Activated CD4-positive, alpha-beta memory T cell treated with anti-CD3 and anti-CD28 coated beads, Interleukin-2, amount 10 ng/mL, durations not matched to agents 7 days and 5 days (primary cell): ENCODE measurements at places on chromosomes 3 and 15. TPM values are rescaled to one million over a fixed set of nuclear protein-coding genes. Genes with fewer than 3 reads are reported as not detected.

GRCh38 chr3:138338811-138339210 is 9.2 kb upstream of the NME9 start:
- DNase-seq = no peak

The LTK gene
- total RNA-seq = 5.2 TPM

GRCh38 chr15:93469994-93470393 is 381.0 kb upstream of the RGMA start:
- no peak for DNase-seq

DNA sequence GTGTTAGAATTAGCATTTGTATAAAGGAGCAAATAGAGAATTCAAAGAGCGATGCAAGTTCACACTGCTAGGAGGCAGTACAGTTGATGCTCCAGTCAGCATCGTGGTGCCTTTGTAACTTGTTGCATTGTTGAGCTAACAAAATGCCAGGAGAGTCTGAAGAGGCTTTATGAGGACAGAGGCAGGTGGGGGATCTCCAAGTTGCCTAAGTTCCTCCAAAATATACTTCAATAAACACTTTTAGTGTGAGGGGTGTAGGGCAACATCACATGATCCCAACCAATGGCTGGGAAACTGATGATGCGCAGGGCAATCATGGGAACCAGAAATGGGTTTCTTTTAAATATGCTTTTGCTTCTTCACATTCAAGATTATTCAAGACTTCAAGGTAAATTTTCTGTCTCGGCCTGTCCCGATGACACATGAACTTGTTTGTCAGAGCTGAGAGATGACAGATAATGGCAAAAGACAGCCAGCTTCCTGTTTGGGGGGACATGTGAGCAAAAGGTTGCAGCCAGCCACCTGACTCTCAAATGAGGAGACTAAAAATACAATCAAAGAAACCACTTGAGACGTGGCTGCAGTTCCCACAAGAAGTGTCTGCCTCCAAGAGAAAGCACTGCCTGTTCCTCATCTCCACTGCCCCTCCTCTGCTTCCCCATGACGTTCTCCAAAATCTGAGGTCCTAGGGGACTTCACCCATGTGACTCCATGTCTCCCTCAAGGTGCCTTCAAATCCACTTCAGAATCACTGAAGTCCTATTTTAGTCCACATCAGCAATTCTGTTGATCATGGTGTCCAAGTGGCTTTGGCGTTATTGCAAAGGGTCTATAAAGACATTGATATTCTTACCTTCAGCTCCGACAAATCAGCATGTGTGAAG is 39.3 kb downstream of the KLHL6 start:
- peak; percentile 55 for DNase-seq

DNA sequence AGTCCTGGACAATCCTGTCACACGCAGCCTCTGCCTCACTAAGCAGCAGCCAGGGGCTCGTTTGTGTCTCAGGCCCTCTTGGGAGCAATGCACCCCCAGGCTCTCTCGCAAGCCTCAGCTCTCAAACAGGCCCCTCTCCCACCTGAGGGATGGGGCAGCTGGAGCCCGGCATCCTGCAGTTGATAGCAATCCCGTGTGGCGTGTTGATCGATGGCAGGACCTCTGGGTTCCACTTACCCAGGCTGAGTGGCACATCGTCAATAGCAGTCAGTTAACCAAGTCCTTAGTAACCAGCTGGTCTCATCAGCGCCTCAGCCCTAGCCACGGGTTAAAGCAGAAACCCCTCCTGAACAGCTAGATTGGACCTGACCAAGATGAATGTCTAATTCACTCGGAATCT is 36.5 kb upstream of the PLXNA1 start:
- DNase-seq = no peak

The BFSP2 gene
- 1.0 TPM for total RNA-seq

The CPEB1 gene
- total RNA-seq = not detected

The PDIA3 gene
- 290 TPM for total RNA-seq

DNA sequence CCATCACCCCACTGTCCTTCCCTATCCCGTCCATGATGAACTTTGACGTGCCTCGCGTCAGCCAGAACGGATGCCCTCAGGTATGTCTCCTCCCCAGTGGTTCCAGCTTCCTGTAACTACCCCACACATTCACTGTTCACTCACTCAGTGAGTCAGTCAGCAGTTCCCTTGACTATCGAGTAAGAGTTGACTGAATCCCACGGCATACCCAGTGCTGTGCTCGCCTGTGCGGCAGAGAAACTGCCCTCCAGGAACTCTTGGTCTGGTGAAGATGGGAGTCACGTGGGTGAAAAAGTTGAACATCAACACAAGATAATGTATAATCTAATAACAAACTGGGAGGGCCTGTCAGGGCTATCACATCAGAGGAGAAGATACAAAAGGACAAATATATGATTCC is 36.7 kb downstream of the CCDC33 start:
- DNase-seq = no peak

The PRR20G gene
- total RNA-seq = not detected

GRCh38 chr15:53305554-53305953 is 453.9 kb downstream of the WDR72 start:
- no peak for DNase-seq

The ZDHHC23 gene
- total RNA-seq = 3.9 TPM

DNA sequence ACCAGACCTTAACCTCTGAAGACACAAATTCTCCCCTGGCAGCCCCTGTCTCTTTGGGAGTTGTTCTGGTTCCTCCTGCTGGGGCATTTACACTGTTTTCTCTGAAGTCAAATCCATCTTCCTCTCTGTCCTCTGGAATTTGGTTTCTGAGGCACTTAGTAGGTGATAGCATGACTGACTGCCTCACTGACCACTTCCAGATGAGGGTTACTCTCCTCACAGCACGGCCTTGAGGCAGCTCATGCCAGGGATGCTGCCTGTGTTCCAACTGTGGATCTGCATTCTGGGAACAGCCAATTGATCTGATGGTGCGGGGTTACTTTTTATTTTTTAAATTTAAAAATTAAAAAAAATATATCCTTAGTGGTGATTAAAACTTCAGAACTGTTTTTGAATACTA is 140.9 kb upstream of the ROPN1 start:
- no peak for DNase-seq

The MAGI1 gene
- total RNA-seq = 0.25 TPM

DNA sequence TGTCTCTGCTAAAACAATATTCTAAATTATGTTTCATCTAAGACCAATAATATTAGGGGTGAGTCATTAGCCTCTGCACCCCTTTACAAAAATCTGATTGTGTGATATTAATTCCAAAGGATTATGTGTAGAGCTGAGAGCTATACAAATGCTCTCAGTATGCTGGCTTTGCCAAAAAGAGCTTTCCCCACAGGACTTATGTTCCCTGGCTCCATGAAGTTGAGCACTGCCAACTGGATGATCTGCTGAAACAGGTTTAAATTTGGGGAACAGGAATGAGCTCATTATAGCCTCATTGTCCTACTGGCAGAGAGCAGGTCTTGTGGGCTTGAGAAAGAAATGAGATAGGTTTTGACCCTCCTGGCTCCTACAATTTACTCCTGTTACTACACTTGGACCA is 347.8 kb upstream of the LMCD1 start:
- no peak for DNase-seq

DNA sequence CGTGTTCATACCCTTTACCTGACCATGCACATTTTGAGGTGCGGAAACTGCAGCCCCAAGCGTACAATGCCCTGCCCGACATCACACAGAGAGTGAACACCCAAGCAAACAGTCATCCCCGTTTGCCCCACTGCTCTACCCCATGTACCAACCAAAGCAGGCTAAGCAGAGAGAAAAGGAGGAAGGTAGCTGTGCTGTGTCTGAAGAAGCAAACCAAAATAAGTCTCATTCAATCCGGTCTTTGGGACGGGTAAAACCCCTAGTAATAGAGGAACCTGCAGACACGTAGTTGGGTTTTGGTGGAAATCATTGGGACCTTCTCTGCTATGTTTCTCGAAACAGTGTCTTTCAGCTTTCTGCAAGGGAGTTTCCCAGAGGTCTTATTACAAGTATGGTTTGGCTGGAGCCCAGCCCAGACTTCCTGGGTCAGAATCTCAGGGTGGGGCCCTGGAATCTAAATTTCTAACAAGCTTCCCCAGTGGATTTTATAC is 164.6 kb upstream of the HES1 start:
- no peak for DNase-seq

DNA sequence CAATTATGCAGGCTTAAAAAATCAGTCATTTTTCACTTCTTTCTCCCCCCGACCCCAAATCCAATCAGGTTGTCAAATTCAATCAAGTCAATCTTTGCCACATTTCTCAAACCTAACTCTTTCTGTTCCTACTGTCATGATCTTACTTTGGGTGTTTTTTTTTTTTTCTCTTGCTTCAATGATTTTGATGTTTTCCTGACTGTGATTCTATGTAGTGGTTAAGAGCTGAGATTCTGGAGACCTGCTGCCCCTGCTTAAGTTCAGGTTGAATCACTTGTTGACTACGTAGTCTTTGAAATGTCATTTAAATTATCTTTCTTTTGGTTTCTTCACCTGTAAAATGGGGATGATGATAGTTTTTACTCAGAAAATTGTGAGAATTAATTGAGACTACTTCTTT is 117.5 kb downstream of the TPRG1 start:
- no peak for DNase-seq

DNA sequence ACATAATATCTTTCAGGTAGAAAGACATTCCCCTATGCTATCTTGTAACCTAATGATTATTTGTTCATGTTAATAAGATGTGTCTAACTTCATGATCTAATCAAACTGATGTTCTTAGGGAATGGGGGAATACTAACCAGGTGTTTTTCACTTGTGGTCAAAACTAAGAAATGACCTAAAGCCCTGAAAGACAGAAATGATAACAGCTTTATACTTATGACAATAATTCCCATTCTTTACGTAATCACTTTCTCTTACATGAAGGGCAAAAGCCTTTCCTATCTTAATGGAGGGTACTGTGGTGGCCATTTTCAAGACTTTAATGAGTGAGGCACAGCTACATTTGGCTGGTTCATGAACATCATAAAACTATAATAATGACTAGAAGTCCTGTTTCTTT is 33.9 kb upstream of the MEIS2 start:
- no peak for DNase-seq

GRCh38 chr3:196207159-196207832 is 3.9 kb downstream of the ZDHHC19 start:
- peak; percentile 30 for DNase-seq

The ATP10A gene
- 35.8 TPM for total RNA-seq

- no peak for DNase-seq
Measured at GRCh38 chr3:5221701-5222100, 34.2 kb downstream of the EDEM1 start.

The C2CD4A gene
- total RNA-seq = 0.40 TPM

The CYP11A1 gene
- not detected for total RNA-seq

The ANKRD63 gene
- not detected for total RNA-seq

The CPN2 gene
- total RNA-seq = not detected

GRCh38 chr3:15479400-15480224 is 41.9 kb downstream of the COLQ start:
- DNase-seq = no peak

The ALDH1A2 gene
- total RNA-seq = 0.63 TPM

DNA sequence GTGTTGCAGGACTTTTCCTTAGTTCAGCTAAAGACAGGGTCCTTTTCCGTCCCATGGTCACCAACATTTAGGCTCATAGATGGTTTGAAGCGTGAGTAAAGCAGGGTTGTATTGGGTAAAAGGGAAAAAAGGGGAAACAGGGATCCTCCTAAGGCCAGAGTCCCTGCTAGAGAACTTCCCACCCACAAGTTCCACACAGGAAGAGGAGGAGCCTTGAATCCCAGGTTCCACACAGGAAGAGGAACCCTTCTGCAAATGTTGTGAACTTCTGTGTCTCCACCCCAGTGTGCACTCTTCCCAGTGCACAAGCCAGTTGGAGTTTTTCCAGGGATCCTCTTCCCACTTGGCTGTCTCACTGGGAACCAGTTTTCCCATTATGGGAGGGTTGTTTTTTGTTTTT is 27.6 kb upstream of the ATP8B4 start:
- DNase-seq = no peak

GRCh38 chr3:38599886-38600285 is 49.6 kb downstream of the SCN5A start:
- DNase-seq = no peak

DNA sequence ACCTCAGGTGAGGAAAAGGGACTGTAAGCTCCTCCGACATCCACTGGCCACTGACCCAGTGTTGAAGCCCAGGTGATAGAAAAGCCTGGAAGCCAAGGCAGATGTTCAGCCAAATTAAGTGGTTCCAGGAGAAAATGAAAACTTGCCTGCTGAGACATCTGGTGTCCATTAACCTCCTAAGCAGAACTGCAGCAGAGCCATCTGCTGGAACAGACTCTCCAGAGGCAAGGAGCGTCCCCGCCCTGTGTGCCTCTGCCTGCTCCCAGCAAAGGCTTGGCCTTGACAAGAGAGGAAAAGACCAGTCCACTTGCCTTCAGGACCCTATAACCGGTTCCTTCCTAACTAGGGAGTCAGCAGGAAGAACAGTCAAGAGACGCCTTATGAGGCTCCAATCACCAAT is 48.2 kb downstream of the SRGAP3 start:
- no peak for DNase-seq

The DAZL gene
- not detected for total RNA-seq

The SSR3 gene
- total RNA-seq = 174 TPM

- DNase-seq = no peak
Measured at GRCh38 chr3:99626417-99626788, 12.0 kb upstream of the COL8A1 start.

The CCR9 gene
- total RNA-seq = 0.28 TPM

The CCR3 gene
- total RNA-seq = 1.9 TPM

DNA sequence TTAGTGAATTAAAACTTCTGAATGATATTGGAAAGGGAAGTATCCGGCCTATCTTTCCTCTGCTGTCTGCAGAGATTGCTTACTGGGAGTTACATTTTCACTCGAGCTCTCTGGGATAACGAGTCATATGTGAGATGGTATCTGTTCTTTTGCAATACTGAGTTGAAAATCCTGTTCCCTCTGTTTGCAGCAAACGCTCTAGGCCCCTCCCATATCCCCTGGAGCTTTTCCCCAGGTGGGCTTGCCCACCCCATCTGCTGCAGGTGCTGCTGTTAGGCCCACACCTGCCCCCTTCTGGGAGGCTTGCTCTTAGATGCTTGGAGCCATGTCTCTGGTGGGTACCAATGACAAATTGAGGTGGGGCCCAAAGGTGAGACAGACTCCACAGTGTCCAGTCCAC is 42.7 kb upstream of the MTMR10 start:
- DNase-seq = no peak

DNA sequence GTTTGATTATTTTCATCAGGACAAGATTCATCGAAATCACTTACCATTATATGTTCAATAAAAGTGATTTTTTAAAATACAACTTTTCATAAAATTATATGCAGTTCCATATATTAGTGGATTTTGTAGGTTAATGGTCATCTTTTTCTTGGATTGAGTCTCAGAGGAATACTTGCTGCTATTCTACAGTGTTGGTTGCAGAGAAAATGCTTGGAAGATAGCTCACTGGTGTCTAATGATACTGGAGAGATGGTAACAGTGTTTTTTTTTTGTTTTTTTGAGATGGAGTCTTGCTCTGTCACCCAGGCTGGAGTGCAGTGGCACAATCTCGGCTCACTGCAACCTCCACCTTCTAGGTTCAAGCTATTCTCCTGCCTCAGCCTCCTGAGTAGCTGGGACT is 143.3 kb downstream of the TCF12 start:
- no peak for DNase-seq

The EID1 gene
- 102 TPM for total RNA-seq
